NCI-H1105 treated with DMSO at 0.1 percent for 48 hours (cell line): ENCODE measurements at places on chromosomes 12 and 14.

- DNase-seq: no peak
Measured at GRCh38 chr14:23385642-23386265, 8.9 kb downstream of the CMTM5 start.

DNA sequence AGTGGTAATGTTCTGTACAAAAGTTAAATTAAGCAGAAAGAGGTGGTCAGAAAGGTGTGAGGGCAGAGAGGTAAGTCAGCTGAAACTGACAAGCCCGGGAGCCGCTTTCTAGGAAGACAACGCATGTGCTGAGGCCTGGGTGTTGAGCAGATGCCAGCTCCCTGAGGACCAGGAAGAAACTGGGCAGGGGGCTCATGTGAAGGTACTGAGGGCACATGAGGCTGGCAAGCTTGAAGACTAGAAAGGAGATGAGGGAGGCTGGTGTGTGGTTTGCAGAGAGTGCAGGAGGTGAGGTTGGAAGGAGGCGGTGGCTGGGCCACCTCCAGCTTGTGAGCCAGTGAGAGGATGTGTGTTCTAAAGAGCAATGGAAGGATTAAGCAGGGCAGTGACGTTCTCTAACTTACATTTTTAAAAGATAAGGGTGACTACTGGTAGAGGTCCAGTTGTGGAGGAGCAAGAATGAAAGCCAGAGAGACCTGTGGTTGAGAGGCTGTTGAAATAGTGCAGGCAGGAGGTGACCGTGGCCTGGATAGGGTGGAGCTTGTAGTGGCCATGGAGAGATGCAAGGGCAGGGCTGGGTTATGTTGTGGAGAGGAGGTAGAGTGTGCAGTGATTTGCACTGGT is 29.1 kb downstream of the ZNF664 start:
- no peak for DNase-seq

GRCh38 chr12:117096501-117097042 is 2.6 kb downstream of the TESC start:
- no peak for DNase-seq

GRCh38 chr12:48420039-48420775 is 52.2 kb upstream of the ANP32D start:
- DNase-seq: no peak

DNA sequence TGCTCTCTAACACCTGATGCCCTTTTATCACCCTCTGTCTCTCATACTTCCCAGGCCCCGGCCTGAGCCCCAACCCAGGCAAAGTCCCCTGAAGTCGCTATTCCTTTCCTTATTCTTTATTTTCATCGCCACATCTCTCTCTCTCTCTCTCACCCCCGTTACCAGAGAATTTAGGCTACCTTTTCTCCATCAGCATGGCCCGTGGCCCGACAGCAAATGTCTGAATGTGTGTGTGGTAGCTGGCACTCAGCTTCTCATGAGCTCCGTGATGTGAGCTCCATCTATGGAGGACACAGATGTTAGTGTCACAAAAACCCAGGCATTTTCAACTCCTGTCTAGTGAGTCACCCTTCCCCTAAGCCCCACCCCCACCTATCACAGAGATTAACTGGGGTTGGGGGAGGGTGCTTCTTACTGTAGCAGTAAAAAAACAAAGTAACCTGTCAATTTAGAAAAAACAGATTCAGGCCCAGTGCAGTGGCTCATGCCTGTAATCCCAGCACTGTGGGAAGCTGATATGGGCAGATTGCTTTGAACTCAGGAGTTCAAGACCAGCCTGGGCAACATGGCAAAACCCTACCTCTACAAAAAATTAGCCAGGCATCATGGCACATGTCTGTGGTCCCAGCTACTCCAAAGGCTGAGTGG is 53.8 kb downstream of the VCPKMT start:
- DNase-seq: no peak

GRCh38 chr12:41772478-41772877 is 372.2 kb downstream of the GXYLT1 start:
- DNase-seq: no peak

- DNase-seq: no peak
Measured at GRCh38 chr12:24698972-24699371, 249.9 kb downstream of the BCAT1 start.

DNA sequence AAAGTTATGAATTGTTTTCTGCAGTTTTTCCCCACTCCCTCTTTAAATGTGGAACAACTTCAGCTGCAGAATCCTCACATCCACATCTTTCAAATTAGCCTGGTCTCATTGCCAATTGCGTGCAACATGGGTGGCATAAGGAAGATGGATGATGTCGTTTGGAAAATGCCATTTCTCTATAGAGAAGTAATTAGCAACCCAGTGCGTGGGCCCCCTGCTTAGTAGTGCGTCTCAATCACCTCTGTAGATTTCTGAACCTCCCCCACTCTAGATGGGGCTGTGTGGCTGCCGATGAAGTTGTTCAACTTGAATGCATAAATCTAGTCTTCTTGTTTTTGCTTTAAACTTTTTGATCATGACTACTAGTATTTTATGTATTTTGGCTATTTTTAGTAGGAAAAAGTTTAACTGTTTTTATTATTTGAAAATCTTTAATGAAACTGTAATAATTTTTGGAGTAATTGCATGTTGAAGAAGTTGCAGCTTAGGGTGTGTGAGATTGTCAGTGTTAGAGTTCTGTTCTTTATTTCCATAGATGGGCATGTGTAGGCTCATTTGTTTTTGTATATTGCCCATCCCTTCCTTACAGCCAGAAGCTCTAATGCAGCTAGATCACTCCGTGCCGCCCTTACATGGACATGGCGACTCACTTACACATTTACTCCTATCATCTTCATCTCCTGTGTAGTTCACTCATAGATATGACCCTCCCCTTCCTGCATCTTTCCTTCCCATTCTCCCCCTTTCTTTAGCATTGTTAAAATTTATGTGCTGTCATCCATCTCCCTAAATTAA is 358.2 kb downstream of the DIO2 start:
- DNase-seq: no peak

DNA sequence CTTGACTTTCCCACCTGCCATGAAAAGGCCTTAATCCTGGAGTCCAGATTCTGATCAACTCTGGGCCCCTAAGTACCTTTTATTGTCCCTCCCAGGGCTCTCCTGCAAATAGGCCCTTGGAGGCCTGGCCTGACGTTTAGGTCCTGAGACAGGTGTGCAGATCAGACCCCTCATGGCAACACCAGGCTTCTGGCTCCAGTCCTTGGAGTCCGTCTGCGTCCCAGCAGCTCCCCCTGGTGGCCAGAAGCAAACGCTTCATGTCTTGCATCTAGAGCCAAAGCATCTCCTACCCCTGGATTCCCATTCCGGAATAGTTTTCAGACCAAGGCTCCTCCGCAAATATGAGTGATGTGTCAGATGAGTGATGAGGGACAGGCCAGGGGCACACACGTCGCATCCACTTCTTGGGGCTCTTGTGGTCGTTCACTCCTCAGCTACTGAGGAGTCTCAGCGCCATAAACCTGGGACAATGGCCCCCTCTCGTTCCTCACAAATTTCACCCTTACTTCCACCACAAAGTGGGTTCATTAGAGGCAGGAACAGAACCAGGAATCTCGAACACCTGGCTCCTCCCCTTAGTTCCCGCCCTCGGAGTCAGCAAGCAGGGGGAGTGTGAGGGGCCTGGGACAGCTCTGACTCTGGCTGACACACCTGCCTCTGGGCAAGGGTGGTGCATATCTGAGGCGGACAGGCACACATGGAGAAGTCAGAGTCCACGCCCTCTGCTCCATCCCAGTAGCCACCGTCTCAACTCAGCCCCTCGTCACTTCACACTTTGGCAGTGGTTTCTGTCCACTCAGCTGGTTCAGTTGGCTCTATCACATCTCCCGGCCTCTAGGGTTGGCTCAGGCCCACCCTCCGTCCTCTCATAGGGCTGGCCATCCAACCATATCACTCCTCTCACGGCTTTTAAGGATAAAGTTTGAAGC is 77.9 kb upstream of the PWP1 start:
- peak; percentile 87 for DNase-seq
